ENCODE measurements at places on chromosomes 13 and 19.

DNA sequence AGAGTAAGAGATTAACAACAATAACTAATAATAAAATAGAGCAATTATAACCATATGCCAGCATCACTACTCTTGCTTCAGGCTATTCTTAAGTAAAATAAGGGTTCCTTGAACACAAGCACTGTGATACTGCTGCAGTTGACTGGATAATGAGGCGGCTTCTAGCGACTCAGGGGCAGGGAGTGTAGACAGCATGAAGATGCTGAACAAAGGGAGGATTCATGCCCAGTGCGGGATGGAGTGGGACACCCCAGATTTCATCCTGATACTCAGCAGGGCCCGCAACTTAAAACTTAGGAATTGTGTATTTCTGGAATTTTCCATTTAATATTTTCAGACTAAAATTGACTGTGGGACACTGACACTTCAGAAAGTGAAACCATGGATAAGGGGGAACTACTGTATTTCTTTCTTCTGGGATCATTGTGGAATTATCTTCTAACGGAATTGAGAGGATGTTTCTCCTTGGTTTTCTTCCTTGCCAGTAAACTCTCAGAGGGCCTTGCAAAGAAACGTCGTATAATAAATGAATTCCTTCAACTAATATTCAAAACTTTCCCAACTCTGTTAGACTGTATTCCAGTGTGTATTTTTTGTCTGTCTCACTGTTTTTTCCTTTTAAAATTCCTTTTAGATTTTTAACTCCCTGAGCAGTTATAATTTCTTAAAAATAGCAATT lies 127.5 kb downstream of the B3GLCT start:
- DNase-seq: no peak

- DNase-seq: no peak
These were observed 254.2 kb downstream of the ITGBL1 start for GRCh38 chr13:101706651-101707050.

GRCh38 chr13:112444416-112445399 lies 68.6 kb downstream of the SPACA7 start:
- no peak for DNase-seq

- no peak for DNase-seq
These were observed 77.8 kb downstream of the TSHZ3 start for GRCh38 chr19:31271306-31271911.

- no peak for DNase-seq
These were observed 511.8 kb downstream of the KLF12 start for GRCh38 chr13:73622381-73622780.

DNA sequence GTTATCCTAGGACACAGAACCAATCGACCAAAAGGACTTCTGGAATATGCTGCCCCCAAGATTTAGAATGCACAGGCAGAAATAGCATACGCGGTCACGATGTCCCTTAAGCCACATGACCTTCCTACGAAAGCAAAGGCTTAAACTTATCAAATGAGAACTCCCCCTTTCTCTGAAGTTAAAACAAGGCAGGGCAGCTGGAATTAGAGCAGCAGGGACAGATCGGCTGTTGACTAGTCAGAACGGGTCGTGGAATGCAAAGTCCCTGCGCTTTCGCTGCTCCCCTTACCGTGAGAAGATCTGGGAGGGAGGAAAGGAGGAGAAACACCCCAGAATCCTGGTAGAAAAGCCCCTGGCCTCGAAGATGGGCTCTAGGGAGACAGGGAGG lies 799 bp upstream of the USPL1 start:
- no peak for DNase-seq

DNA sequence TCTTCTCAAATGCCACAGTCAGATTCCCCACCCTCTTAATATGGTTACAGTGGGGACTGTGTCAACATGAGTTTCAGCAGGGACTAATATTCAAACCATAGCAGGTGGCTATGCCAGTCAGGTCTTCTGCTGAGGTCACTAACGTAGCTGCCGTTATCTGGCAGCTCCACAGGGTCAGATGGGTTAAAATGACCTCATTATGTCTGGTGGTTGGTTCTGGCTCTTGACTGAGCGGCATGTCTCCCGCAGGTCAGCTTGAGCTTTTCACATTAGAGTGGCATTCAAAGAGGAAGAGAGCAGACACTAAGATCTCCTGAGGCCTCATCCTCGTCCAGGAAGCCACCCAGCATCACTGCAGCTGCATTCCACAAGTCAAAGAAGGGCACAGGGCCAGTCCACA lies 21.4 kb upstream of the IPO5 start:
- DNase-seq: no peak

DNA sequence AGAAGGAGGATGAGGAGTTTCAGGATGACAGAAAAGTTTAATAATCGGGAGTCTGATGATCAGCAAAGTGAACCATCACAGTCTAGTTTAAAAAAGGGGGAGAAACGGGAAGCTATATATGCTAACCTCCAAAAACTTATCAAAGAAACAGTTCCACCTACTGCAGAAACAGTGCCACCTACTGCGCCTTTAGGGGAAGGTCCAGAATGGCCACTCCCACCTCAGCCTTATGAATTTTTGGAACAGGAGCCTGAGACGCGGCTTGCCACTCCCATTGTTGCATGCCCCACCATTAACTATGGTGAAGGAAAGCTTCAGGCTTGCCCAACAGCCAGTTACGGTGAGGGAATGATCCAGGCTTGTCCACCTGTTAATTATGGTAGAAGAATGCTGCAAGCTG lies 929.0 kb downstream of the SLITRK6 start:
- no peak for DNase-seq

- DNase-seq: no peak
These were observed 496.8 kb upstream of the PCDH9 start for GRCh38 chr13:67726979-67727378.

GRCh38 chr13:94544922-94545321 lies 51.0 kb downstream of the TGDS start:
- DNase-seq: no peak

All from stimulated activated CD4-positive, alpha-beta T cell treated with anti-CD3 and anti-CD28 coated beads, Interleukin-1b, Interleukin-23, amount 100 ng/mL, for 1 hour (primary cell).